NCI-H2227 treated with DMSO at 0.1 percent for 48 hours (cell line): ENCODE measurements at places on chromosomes 5 and 9.

- DNase-seq = no peak
Measured at GRCh38 chr5:137888466-137888862, 793 bp upstream of the PKD2L2 start.

DNA sequence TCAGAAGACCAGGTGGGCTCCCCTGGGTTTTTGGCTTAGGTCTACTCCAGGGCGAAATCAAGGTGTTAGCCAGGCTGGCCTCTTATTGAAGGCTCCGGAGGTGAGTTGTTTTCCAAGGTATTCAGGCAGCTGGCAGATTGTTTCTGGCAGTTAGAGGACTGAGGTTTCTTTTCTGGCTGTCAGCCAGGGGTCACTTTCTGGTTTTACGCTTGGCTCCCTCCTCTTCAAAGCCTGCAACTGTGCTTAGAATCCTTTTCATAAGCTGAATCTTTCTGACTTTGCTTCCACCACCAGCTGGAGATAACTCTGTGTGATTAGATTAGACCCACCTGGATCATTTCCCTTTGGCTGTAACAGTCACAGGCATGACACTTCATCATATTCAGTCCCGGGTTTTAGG is 24.6 kb downstream of the RFK start:
- peak; percentile 57 for DNase-seq

GRCh38 chr5:28779161-28779754 is 1740.9 kb upstream of the CDH9 start:
- no peak for DNase-seq

GRCh38 chr5:140372971-140373487 is 13.0 kb downstream of the SLC4A9 start:
- peak; percentile 49 for DNase-seq

DNA sequence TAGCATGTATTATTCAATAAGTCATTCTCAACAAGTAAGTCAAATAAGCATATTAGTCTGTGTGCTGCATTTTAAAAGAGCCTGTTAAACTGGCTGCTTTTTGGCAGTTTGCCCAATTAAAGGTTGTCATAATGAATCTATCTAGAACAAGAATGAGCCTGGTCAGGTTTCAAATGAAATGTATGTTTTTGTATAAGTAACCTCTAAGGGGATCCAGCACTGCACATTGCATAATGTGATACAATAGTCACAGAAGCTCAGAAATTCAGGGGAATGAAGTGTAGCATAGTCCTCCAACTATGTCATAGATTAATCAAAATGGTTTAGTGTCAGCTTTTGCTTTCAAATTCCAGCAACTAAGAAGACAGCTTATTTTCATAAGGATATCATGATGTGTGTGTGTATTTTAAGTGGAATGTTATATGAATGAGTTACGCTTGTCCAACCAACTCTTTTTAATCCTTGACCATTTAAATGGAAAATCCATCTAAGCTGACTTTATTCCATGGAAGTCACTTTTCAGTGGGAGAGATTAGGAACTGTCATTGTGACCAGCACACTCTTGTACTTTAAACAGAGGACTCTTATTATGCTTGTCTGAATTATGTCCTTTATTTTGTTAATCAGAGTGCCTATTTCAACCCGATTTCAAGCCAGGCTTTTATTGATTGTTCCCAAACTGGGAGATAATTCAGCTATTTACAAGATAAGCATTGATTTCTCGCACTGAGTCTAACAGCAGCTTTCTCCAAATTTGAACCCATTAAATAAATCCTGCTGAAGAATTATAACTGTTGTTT is 283.9 kb upstream of the ADAMTSL1 start:
- DNase-seq = no peak

- no peak for DNase-seq
Measured at GRCh38 chr5:148837383-148837782, 11.0 kb downstream of the ADRB2 start.

- DNase-seq = no peak
Measured at GRCh38 chr9:100364013-100364412, 11.3 kb upstream of the TEX10 start.

GRCh38 chr9:84101964-84102632 is 121.5 kb downstream of the RMI1 start:
- DNase-seq = no peak

- DNase-seq = no peak
Measured at GRCh38 chr5:116273448-116274242, 188.8 kb downstream of the COMMD10 start.

GRCh38 chr5:143921525-143922311 is 109.8 kb downstream of the HMHB1 start:
- DNase-seq = no peak

GRCh38 chr9:892123-892522 is 50.6 kb downstream of the DMRT1 start:
- no peak for DNase-seq

DNA sequence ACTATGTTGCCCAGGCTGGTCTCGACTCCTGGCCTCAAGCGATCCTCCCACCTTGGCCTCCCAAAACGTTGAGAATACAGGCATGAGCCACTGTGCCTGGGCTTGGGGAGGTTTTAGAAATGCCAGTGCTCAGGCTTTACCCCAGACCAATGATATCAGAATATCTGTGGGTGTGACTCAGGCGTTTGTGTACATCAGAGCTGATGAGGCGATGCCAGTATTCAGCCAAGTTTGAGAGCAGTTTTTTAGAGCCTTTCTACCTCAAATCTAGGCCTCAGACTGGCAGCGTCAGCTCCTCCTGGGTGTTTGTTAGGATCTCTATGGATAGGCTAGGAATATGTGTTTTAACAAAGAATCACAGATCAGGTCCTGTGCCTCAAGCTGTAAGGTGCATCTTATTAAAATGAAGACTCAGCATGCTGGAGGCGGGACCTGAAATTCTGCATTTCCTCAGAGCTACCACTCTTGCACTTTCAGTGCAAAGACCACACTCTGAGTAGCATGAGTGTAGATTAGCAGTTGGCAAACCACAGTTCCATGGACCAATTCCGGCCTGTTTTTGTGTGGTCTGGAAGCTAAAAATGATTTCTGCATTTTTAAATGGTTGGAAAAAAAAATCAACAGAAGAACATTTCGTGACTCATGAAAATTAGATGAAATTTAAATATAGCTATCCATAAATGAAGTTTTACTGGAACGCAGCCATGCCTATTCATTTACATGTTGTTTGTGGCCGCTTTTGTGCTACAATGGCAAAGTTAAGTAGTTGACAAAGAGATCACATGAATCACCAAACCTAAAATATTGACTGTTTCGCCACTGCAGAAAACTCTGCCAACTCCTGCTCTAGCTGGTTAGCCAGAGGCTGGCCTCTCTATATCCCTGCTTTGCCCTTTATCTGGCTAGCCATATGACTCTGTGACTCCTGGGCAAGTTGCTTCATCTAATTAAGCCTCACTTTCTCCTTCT is 92.2 kb downstream of the KLF4 start:
- no peak for DNase-seq

GRCh38 chr5:126490167-126490940 is 67.1 kb downstream of the GRAMD2B start:
- no peak for DNase-seq
